Stimulated activated CD8-positive, alpha-beta memory T cell treated with anti-CD3 and anti-CD28 coated beads, Interleukin-2, amount 100 ng/mL, for 48 hours (primary cell): ENCODE measurements at places on chromosomes 2 and 18.

DNA sequence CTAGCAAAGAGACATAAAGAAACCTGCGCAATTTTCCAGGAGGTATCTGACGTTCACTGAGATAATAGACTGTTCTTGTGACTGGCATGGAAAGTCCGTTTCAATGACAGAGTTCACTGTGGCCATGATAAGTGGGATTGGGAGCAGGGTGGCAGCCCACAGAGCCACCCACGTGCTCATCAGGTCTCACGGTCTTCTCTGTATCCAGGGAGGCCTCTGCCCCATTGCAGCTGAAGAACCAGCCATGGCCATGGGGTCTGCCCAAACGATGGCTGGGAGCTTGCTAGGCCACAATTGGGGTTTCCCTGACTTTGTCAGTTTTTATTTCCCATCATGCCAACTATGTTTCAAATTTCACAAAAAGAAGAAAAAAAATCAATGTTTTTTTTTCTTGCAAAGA, 57.2 kb downstream of the PDCL3 start:
- DNase-seq, result no peak

- no peak for DNase-seq
These were observed 22.5 kb downstream of the SLC14A2 start for GRCh38 chr18:45637546-45638327.

- DNase-seq, result no peak
These were observed 94.8 kb upstream of the LPIN2 start for GRCh38 chr18:3107740-3108151.

DNA sequence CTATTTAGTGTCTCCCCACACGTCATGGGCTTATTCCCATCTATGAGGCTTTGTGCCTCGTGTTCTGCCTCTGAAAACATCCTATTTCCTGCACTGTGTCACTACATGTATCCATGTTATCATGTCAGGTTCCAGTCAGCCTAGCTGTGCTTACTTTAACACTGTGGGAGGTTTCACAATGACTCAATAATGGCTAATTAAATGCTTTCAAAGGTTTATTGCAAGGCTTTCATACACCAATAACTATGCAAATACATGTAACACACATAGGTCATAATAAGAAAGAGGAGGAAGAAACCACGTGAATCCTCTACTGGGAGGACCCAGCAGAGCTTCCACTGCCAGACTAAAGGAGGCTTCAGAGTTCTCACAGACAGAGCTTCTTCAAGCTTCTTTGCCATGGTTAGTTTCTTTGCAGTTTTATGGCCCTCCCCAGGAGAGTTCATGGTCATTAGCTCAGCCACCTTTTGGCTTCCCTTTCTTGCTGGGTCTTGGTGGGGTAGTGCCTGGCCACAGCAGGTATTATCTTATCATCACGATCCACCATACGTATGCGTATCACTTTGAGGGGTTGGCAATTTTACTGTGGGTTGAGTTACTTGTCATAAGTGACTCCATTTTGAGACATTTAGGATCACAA, 5.1 kb upstream of the COLEC12 start:
- no peak for DNase-seq

GRCh38 chr18:79203017-79203605, 133.9 kb downstream of the ATP9B start:
- DNase-seq, result no peak

GRCh38 chr2:130755256-130756052, at the start of gene AMER3:
AMER3 (plus strand) TSS chr2:130755540; CDS start chr2:130762073, 6,533 bp downstream.
- no peak for DNase-seq

GRCh38 chr18:35278085-35278484, 11.9 kb downstream of the ZSCAN30 start:
- no peak for DNase-seq

GRCh38 chr2:167987026-167987425, 260.4 kb downstream of the STK39 start:
- no peak for DNase-seq

DNA sequence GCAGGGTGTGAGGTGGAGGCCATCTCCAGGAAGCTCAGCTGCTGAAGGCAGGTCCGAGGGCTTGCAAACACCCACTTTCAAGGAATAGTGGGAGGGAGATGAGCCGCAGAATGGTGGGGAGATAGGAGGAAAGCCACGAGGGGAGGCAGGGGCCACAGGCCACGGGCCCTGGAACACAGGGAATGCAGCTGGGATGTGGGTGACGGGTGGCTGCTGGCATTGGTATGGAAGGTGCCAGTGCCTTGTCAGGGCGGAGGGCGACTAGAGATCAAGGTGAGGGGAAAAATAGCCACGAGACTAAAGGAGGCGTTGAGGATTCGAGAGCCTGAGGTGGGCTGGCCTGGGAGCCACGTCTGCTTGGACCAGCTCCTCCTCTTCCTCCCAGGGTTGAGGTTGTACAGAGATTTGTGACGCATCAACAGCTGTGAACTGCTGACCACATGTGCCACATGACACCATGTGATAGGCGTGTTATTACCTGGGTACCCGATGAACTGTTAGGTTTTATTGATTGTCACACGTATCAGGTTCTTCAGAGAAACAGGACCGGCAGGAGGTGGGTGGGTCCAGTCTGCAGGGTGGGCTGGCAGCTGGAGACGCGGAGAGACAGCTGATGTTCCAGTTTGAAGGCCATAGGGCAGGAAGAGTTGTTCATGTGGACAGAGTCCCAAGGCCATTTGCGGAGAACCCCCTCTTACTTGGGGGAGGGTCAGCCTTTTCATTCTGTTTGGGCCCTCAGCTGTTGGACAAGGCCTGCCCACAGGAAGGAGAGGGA, 9.9 kb downstream of the IMPA2 start:
- no peak for DNase-seq
